ENCODE measurements at places on chromosomes 5 and 9.

DNA sequence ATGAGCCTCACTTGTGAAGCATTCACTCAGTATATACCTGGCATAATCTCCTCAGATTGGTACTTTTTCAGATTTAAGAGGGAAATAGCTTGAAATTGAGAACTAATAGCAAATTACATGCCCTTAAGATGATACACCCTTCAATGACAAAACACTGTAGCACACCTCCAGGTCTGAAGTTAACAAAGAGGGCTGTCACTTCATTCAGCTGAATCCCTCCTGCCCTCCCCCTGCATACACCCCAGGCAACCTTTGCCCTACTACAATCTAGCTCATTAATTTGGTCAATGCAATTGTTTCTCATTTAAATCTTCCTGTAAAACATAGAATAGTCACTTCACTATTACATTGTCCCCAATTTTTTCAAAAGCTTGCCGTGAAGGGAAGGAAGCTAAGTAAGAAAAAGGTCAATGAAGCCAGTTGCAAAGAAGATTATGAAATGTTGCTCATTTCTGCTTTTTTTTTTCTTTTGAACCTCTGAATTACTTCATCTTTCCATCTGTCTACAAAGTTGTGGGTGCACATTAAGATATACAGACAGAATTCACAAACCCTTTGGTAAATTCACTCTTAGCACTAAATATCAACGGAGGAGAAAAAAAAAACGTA is 294.8 kb upstream of the PTGER4 start:
- DNase-seq, result no peak

DNA sequence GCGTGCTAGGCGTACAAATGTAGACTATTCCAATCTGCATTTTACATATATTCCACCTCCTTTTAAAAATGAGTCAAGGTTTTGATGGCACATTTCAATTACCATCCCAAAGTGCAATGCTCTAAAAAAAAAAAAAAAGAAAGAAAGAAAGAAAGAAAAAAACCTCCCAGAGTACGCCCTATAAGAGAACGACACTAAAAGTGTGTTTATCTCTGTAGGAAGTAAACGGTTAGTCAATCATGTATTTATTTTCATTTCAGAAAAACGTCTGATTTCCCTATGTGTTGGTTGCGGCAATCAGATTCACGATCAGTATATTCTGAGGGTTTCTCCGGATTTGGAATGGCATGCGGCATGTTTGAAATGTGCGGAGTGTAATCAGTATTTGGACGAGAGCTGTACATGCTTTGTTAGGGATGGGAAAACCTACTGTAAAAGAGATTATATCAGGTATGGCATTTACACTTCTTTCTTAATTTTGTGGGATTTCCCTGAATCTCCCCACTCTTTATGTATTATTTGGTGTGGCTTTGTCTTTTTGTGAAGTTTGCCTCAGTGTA is 1.1 kb downstream of the ISL1 start:
- no peak for DNase-seq

DNA sequence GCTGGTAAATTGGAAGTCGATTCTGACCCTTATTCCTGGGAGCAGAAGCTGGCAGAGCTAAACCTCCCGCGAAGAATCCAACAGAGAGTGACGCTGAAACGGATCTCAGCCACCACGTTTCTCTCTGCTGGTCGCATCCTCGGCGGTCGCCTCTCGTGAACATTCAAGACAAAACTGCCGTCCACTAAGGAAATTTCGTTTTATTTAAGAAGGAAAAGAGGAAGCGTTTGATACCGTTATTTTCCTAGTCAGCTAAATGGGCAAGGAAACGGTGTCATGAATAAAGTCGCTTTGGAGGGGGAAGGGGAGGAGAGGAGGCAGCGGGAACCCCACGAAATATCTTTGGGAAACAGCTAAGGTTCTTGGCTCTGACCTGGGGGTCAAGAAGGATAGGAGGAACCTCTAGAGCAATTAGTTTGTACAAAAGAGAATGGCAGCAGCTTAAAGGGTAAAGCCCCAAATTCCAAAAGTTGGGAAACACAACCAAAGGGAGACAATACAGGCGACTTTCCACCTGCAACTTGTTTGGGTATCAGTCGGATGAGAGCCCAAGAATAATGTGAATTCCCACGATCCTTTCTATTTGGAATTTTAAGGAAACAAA is 1.9 kb downstream of the FOXB2 start:
- no peak for DNase-seq

GRCh38 chr5:93588352-93589151 is 5.5 kb downstream of the NR2F1 start:
- no peak for DNase-seq

GRCh38 chr5:112885001-112885400 is 23.9 kb downstream of the SRP19 start:
- DNase-seq, result no peak

- no peak for DNase-seq
These were observed 1.5 kb upstream of the MYO10 start for GRCh38 chr5:16937503-16938161.

- no peak for DNase-seq
These were observed 525.8 kb downstream of the CTNND2 start for GRCh38 chr5:11378461-11378860.

GRCh38 chr5:107056278-107056677 is 614.5 kb downstream of the EFNA5 start:
- DNase-seq, result no peak

DNA sequence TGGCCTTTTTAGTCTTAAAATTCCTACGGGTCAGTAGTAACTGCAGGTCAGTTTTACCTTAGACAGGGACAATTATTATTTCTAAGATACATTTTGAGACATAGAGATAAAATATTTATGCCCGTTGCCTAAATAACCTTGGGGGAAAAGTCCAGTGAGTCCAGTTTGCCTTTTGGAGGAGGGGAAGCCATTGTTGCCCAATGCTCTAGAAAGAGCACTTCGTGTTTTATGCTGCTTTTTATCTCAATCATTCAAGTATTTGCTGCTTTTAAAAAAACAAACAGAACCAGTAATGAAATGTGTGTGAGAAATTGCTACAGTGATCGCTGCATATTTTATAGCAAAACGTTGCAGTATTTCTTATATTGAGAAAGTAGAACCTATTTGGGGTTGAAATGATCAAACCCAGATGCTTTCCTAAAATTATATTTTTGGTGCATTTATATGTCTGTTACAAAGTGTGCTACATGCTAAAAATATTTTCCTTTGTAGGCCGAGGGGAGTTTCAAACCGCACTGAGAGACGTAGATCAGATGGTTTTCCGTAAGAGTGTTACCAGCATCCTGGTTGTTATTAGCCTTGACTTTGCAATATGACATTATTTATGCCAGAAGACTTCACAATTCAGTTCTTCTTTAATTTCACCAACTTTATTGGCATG is 266.8 kb downstream of the AOPEP start:
- no peak for DNase-seq

GRCh38 chr9:21506626-21507482 is 24.7 kb upstream of the IFNE start:
- DNase-seq, result no peak

DNA sequence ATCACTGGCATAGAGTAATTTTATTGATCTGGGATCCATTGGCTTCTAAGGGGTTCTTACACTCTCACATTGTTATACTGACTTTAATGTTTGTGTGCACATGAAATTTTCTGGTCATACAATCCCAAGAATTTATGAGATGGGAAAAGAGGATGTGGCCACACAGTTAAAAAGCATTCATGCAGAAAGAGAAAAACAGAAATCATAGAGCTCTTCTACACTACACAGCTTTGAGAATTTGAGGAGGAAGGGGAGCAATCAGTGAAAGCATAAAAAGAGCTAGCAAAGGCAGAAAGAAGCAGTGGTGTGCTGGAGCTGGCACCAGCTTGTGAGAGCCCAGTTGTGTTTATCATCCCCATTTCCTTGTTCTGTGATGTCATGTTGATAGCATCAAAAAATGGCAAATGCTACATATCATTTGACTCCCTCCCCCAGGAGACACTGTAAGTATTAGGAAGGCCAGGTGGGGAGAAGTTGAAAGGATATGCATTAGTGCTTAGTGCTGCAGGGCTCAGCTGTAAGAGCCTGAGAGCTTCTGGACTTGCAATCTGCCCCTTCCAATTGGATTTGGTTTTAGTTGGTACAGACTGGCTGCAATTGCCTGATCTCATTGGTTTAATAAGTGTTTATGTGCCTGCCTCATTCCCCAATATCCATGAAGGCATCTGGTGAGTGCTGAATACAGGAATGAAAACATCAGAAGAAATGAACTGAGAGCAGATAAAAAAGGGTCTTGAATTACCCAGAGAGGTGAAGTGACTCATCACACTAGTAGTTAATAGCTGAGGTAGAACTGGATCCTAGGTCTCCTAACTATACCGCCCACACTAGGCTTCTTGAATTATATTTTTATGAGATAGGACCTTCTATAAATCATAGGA is 30.9 kb downstream of the RHOBTB3 start:
- DNase-seq, result no peak

DNA sequence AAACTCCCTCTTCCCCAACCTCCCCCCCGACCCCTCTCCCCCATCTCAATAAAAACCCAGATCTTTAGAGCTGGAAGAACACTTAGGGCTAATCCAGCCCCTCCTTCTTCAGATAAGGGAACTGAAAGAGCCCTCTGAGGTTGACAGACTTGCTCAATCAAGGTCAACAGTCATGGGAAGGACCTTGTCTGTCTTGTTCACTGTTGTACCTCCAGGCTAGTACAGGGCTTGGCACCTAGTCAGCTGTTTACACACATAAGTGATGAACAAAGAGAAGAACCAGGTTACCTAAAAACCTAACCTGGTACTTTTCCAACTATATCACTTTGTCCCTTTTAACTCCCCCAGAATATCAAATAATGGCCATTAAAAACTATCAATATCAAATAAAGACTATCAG is 2.4 kb downstream of the TTC39B start:
- no peak for DNase-seq

DNA sequence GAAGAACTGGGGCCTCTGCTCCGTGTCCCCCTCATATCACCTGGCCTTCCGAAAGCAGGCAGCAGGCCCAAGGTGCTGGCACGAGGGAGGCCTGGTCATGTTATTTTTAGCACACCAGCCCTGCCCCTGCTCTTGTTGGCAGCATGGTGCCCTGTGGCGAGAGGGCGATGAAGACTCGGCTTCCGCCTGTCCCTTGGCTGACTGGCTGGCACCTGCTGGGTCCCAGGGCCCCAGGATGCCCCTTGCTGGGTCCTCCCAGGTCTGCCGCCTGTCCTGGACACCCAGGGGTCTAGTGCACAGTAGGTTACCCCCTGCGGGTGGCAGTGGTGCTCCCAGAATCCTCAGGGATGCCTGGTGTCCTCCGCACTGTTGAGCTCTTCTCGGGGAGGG is 77.0 kb downstream of the RXRA start:
- no peak for DNase-seq

- no peak for DNase-seq
These were observed 152.6 kb upstream of the MSX2 start for GRCh38 chr5:174571662-174572397.

DNA sequence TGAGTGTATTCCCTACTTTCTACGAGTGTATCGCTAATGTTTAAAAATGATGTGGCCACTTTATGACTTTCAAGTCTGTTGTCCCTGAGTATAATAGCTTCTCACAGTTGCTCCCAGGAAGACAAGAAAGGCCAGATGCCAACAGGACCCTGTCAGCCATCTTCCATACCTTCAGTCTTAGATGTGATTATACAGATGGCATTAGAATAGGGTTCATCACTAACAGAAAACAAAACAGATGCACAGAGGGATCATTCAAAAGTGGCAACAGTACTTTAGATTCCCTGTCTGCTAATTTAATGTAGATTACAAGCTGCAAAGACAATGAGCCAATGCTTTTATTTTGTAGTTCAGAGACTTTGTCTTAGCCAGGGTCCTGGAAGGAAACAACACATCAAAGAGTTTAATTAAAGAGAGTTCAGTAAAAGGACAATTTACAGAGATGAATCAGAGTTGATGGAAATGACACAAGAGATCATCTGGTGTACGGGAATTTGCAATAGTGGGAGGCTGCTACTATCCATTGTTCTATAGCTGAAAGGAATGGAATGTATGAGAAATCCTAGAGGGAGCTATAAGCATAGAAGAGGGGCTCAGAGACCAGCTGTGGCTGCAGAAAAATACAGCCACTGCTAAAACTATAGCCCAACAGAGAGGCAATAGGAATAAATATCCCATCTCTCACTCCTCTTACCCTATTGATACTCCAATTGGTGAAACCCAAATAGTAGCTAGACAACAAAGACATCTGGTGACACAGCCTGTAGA is 393.7 kb upstream of the SMC2 start:
- no peak for DNase-seq

DNA sequence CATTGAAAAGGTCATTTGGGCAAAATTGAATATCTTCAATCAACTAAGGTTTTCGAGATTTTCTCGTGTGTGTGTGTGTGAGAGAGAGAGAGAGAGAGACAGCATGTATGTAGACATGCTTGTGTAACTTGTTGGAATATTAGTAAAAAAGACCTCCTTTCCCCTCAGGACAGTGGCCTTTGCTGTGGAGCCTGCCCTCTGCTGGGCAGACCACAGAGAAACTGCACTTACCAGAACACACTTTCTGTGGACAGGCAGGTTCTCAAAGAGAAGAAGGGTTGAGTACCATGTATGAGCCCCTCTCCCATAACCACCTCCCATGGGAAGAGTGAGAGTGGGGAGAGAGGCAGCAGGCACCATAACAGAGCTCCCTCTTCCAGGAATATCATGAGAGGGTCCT is 45.6 kb downstream of the CFAP90 start:
- DNase-seq, result no peak

GRCh38 chr9:129865668-129866320 is 30.5 kb downstream of the USP20 start:
- DNase-seq, result no peak

GRCh38 chr5:77852514-77853352 is 76.6 kb upstream of the TBCA start:
- DNase-seq, result peak; percentile 52

GRCh38 chr5:141603923-141604717 is 14.7 kb downstream of the DIAPH1 start:
- DNase-seq, result no peak

GRCh38 chr9:34317436-34317835 is 11.6 kb downstream of the KIF24 start:
- DNase-seq, result no peak

DNA sequence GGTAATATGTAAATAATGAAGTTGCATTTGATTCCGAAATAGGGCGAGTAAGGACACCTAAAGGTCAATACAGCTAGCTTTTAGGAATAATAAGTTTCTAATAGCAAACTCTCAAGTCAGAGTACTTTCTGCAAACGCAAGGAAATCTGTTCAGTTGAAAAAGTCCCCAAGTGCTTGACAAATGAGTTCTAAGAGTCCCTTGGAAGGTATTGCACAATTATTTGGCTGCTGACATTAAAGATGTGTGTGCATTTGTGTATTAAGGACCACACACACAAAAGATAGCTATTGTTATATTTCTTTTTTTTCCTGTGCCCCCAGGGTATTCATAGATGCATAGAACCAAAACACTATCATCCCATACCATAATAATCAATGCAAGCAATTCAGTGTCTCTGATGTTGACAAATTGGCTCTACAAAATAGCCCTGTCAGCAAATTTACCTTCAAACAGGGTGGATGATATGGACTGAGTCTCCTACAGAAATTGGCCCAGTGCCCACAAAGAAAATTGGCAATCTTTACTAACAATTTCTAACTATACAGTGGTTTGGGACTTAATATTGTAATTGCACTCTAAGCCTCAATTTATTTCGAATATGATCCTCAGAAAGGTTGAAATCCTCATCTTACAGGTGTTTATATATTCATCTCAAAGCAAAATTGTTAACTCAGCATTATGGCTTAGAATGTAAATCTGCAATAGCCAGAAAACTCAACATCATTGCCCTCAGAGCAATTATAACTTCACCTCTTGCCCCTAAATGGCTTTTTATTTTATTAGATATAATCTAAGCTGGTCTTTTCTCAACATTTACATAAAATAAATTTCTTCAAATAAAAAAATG is 827.2 kb downstream of the MAT2B start:
- no peak for DNase-seq
